ENCODE measurements at places on chromosomes 6 and 20. TPM values are rescaled to one million over a fixed set of nuclear protein-coding genes. Genes with fewer than 3 reads are reported as not detected.

Gene TFAP2B
- polyA plus RNA-seq = not detected

DNA sequence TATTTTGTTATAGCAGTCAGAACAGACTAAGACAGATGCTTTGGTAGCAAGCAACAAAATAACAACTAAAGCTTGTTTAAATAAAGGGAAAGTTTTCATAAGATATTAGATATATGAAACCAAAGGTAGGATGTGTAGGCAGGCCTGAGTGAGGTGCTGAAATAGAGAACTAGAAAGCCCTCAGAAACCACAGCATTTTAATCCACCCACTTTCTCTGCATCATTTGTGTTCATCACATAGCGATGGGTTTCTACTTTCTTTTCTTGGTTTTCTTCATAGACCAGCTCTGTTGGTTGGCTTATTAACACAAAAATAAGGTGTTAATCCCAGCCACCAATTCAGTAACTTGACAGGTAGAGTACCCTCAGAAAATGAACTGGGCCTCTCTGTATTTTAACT, 58.6 kb downstream of the RPS12 start:
- no peak for DNase-seq

DNA sequence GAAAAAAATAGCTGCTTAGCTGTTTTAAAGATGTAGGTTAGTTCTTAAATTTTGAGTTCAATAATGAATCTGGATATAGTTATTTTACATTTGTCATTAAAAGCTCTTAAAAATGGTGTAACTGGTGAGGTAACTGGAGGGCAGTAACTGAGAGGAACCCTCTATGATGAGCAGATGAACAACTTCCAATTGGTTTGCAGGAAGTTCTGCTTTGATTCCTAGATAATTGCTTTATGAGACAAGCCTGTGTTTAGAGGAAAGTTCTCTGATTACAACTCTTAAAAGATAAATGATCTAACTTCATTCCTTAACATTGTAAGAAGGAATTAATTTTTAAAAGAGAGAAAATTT, 8.5 kb downstream of the MYLIP start:
- no peak for DNase-seq

DNA sequence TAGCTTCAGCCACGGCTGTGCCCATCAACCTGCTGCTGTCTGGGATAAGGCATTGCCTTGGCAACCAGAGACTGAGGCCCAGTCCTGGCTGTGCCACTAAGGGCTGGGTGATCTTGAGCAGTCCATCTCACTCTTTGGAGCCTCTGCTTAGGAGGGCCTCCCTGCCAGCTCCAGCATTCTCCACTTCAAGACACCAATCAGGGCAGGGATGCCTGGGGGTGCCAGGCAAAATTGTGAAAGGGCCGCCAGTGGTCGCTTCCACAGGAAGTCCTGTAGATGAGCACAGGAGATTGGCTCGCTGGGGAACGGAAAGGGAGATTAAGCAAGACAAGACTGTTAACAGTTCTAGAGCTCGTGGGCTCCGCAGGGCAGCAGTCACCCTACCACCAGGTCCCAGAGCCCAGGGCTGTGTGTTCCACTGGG, at the start of gene RAB44:
Gene RAB44 (plus strand): TSS at position 346 of the 423 bp plus-strand sequence. CDS start 6,410 bp downstream, outside the sequence.
- DNase-seq = no peak

DNA sequence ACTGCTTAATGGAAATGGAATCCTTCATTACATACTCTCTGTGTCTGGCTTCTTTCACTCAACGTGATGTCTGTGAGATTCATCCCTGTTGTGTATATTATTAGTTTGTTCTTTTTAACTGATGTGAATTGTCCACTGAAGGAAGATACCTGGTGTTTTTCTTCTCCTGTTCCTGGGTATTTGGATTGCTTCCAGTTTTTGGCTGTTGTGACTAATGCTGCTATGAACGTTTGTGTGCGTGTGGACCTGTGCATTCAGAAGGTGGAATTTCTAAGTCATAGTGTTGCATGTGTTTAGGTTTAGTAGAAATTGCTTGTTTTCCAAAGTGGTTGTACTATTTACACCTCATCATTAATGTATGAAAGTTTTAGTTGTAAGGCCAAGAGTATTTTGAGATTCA, 3.8 kb downstream of the TULP4 start:
- no peak for DNase-seq

DNA sequence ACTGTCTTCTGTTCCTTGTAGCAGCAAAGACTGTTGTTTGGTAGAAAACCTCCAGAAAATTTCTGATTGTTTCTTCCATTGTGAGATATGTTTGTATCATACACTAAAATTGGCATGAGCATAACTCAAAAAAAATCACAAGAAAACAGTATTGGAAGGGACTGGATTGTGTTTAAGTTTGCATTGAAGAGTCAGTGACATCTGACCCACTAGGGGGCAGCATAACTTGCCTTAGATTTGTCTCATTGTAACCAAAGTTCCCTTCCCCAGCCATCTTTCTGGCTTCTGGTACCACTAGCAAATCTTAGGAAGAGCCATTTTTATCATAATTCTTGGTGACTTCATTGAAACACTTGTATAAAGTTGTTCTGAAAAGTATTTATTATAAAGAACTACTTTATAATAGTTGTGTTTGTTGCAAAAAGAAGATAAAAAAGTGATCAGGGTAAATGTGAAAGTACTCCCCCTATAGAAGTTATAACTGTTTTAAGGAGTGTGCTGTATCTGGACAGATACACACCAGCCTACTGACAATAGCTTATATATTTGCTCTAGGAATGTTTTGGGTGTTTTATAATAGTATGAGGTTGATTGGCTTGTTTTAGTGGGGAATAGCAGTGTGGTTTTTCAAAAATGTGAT, 7.7 kb downstream of the CSTF1 start:
- DNase-seq = peak; percentile 76

Gene PGC
- 426 TPM for polyA plus RNA-seq

- no peak for DNase-seq
Measured at GRCh38 chr6:49966334-49966733, 2.4 kb upstream of the DEFB114 start.

Gene SH3BGRL2
- polyA plus RNA-seq = 9.1 TPM

DNA sequence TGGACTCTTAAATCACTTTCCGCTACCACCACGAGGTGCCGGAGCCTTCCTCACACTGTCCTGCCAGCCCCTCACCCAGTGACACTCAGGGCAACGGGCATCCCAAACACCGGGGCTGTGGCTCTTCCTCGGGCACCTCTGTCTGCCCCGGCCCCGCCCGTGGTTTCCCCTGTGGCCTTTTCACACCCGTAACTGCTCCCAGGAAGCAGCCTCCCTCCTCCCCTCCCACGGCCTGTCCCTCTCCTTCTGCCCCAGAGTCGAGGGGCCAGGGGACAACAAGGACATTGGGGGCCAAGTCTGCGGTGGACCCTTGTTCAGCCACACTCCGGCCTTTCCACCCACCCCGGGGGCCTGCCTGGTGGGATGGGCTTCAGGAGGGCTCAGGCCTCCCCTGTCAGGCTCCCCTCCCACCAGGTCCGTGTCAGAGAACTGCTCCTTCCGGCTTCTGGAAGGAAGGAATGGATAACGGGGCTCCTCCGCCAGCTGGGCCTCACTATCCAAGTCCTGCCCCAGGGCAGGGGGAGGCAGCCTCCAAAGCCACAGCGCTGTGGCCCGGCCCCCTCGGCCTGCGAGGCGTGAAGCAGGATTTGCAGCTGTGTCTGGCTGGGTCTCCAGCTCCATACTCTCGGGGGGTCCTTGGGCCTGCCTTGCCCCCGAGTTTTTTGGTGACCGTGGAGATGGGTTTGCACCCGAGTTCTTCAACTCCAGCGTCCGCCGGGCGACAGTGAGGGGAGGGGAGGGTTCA, 54.7 kb upstream of the CHRNA4 start:
- no peak for DNase-seq

- no peak for DNase-seq
Measured at GRCh38 chr6:13648850-13649249, 33.7 kb downstream of the NOL7 start.

DNA sequence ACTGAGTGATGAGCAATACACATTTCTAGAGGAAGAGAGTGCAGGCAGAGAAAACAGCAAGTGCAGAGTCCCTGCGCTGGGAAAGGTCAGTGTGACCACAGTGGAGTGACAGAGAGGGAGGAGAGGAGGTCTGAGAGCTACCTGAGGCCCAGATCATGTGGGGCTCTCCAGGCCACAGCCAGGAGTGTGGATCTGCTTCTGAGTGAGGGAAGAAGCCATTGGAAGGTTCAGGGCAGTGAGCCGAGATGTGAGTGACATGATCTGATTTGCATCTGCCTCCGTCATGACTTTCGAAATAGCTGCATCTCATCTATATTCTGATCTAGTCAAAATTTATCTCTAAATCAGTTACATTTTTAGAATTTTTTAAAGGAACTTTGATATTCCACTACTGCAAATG, 367.1 kb downstream of the PREX1 start:
- DNase-seq = no peak

Gene HAO1
- polyA plus RNA-seq = 0.03 TPM

- DNase-seq = peak; percentile 97
Measured at GRCh38 chr6:169725125-169726048, 1.1 kb upstream of the PHF10 start.

DNA sequence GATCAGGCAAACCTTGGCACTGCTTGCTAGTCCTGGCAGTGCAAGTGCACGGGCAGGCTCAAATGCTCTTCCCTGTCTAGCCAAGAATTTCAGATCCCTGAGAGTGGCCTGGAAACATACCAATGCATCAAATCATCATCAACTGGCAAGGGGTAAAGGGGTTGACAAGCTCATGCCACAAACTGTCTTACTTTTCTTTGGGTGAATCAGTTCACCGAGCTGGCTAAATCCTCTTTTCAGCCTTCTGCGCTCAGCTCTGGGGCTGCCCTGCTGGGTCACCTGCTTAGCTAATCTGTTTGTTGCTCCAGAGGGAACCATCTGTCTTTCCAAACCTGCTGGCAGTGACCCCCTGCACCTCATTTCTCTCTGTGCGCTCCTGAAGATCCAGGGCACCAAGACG, 59.5 kb downstream of the LYRM4 start:
- DNase-seq = no peak

Gene DNMT3B
- polyA plus RNA-seq = 3.8 TPM

DNA sequence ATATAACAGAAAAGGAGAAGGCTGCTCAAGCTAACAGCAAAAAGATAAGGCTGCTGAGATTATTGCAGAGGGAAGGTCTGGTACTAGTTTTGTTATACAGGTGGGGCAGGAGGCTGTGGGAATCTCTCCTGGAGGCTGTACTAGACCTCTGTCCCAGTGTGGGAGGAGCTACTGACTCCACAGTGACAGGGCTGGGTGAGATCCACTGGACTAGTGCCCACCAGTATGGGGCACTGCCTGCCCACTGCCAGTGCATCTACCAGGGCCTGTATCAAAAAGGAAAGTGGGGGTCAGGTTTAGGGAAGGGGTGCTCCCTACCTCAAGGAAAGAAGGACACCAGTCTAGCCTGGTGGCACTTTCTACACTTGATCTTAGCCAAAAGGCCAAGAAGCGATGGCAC, 30.1 kb downstream of the GSTA2 start:
- no peak for DNase-seq

Gene PRR18
- polyA plus RNA-seq = 0.04 TPM

Gene PNRC1
- 16.8 TPM for polyA plus RNA-seq

DNA sequence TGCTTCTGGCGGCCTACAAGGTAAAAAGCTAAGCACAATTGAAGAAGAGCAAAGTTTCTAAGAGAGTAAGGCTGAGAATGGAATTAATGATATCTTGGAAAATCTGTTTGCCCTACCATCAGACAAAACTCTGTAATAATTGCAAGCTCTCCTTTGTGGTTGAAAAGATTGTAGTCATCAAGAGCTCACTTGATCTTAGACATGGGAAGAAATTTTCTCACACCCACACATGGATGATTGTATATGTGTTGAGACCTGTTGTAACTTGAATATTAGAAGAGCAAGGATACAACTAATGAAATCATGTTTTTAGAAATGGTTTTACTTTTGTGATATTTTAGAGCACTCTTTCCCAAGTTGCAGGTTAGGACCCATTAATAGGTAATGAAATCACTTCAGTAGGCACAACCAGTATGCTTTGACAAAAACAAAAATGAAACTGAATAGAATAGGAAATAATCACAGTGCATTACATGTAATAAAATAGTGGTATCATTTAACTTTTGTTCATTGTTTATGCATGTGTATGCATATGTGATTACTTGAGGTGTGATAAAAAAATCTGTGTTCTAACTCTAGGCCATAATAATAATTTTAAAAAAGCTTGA, 14.0 kb downstream of the DCBLD1 start:
- DNase-seq = no peak

Gene HSD17B8
- polyA plus RNA-seq = 20.1 TPM

Gene ARHGAP18
- 37.8 TPM for polyA plus RNA-seq

Gene NFATC2
- 1.9 TPM for polyA plus RNA-seq

GRCh38 chr6:25414168-25414567, 135.0 kb downstream of the CARMIL1 start:
- no peak for DNase-seq
